ENCODE measurements at places on chromosomes 1 and 21.

- DNase-seq: no peak
Observed at GRCh38 chr1:184502161-184502560, 115.3 kb downstream of the C1orf21 start.

DNA sequence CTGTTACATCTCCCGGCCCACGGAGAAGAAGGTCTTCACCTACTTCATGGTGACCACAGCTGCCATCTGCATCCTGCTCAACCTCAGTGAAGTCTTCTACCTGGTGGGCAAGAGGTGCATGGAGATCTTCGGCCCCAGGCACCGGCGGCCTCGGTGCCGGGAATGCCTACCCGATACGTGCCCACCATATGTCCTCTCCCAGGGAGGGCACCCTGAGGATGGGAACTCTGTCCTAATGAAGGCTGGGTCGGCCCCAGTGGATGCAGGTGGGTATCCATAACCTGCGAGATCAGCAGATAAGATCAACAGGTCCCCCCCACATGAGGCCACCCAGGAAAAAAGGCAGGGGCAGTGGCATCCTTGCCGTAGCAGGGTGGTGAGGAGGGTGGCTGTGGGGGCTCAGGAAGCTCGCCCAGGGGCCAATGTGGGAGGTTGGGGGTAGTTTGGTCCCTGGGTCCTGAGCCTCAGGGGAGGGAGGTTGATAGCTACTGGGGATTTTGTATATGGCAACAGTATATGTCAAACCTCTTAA, 2.3 kb downstream of the GJB4 start:
- no peak for DNase-seq

GRCh38 chr1:27507960-27508665, 18.1 kb upstream of the WASF2 start:
- DNase-seq: no peak

GRCh38 chr1:201749059-201749690, 79.8 kb upstream of the IPO9 start:
- no peak for DNase-seq

DNA sequence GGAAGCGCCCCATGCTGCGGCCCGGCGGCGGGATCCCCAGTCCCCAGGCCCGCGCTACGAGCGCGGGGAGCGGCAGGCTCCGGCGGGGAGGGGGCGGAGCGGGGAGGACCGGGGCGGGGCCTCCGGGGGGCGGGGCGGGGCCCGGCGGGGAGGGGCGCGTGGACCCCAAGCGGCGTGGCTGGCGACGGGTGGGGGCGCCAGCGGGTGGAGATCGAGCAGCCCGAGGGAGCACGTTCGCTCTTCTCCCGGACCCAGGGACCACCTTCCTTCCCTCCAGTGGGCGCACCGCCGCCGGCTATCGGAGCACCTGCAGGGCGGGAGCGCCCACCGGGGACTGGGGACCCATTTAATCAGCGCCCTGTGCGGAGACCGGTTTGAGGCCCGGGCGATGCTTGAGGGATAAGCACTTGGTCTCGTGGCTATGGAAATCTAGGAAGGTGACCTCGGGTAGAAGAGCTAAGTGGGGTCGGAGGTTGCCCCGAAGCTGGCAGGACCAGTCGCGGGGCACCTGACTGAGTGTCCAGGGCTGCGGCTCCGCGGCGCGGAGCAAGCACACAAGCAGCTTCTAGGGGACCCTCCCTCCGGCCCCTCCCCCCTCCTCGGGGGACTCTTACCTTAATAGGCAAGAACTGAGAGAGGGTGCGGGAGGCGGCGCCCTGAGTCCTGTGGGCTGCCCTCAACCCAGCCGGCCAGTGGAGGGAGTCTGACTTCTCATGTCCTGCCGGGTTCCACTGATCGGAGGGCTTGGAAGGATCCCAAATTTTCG, at the start of gene TSPAN2:
Gene TSPAN2 (minus strand): TSS at position 84 of the 766 bp plus-strand sequence. CDS start 71 bp downstream, at position 13.
- no peak for DNase-seq

DNA sequence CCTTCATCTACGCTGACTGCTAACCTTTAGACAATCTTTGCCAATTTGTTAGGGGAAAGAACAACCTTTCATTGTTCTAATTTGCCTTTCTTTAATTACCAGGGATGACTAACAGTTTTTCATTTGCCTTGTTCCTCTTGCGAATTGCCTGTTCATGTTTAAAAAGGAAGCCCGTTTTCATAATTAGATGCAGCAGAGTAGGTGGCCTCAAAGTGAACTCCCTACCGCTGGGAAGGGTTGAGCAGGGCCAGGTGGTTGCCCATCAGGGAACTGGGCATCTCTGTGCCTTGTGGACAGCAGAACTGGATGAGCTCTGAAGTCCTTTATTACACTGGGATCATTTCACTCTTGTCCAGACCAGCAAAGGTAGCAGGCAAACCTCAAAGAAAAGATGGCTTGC, 59.0 kb downstream of the HIVEP3 start:
- no peak for DNase-seq

- no peak for DNase-seq
Observed at GRCh38 chr1:24904731-24905354, 25.2 kb downstream of the RUNX3 start.

DNA sequence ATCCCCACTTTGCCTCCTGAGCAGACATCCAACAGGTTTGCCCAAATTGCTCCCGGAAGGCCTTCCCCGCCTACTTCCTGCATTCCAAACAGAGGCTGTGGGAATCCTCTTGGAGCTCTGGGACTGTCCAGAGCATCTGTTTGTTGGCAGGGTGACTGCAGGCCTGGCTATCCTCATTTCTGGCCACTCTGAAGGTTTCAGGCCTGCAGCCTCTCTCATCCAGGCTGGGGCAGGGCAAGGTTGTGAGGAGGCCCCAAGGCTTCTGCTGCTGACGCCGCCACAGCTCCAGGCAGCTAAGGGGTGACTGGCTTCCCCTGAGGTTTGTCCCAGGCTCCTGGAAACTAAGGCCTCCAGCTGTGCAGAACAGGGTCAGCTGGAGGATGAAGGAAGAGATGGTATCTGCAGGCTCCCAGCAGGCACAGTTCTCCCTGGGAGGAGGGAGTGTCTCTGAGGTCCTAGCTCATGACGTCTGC, 11.3 kb downstream of the CDK18 start:
- DNase-seq: no peak

GRCh38 chr1:40879482-40880175, 17.5 kb upstream of the CITED4 start:
- DNase-seq: no peak

- no peak for DNase-seq
Observed at GRCh38 chr1:175208773-175209492, 16.4 kb upstream of the KIAA0040 start.

GRCh38 chr1:159187647-159188374, 16.4 kb downstream of the CADM3 start:
- DNase-seq: no peak

GRCh38 chr1:32335790-32336590, at the start of gene MARCKSL1:
TSS of gene MARCKSL1 (minus strand) at chr1:32336233. CDS start at chr1:32336033, 200 bp downstream.
- DNase-seq: no peak

GRCh38 chr1:167627865-167628641, 2.0 kb upstream of the RCSD1 start:
- DNase-seq: no peak

- no peak for DNase-seq
Observed at GRCh38 chr1:24195874-24196273, 8.8 kb upstream of the IFNLR1 start.

DNA sequence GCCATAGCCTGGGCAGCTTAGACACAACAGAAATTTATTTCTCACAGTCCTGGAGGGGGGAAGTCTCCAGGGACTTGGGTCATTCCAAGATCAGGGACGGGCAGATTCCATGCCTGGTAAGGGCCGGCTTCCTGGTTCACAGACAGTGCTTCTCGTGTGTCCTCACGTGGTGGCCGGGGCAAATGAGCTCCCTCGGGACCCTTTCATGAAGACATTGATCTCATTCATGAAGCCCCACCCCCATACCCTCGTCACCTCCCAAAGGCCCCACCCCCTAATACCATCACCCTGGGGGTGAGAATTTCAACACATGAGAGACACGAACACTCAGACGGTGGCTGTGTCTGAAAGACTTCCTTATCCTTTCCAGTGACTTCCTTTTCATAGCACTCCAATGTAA, 51.5 kb downstream of the ACOT7 start:
- no peak for DNase-seq

DNA sequence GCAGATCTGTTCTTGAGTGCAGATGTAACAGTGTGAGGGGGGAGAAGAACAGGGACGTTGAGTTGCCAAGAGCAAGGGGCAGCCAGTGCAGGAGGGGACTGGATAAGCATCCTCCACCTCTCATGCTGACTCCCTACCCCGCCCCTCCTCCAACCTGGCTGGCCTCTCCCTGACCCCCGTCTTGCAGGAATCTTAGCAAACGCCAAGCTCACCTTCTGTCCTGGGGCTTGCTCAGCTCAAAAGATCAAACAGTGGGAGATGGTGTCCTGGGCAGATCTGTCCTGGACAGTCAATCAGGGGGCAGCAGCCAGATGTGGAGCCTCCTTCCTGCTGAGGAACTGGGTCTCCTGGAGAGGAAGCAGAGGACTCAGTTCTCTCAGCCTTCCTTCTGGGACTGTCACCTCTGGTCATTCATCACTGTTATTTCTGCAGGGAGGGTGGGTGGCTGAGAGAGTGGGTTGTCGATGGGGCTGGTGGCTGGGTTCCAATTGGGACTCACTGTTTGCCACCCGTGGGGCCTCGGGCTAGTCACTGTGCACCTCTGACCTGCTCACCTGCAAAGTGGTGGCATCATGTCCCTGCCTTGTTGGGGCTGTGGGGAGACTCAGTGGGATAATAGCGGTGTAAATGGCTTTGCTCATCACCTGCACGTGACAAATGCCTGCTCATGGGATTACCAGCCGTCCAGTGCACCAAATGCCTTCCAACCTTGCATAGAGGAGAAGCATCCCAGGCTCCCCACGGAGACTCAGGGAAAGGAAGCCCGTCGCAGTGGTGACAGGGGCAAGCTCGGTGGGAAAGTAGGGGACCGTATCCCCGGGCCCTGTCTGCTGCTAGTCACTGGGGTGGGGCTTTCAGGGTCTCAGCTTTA, 154.4 kb downstream of the PTPRU start:
- no peak for DNase-seq

DNA sequence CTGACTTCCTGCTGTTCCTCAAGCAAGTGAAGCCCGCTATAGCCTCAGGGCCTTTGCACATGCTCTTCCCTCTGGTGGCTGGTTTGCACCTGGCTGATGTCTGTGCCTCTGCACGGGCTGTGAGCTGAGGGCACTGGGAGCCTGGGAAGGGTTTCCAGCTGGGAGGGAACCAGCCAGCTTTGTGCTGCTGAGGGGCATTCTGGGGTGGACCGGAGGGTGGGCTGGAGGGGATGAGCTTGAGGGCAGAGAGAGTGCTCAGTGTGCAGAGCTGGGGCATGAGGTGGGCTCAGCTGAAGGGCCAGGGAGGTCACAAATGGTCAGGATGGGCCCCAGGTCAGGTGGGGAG, 305.7 kb downstream of the MATN1 start:
- no peak for DNase-seq

- no peak for DNase-seq
Observed at GRCh38 chr1:193590102-193590501, 403.7 kb upstream of the B3GALT2 start.

Data from AG09319 (cell line).